Thoracic aorta endothelial cell (primary cell): ENCODE measurements at places on chromosomes 2 and 18. TPM values are rescaled to one million over a fixed set of nuclear protein-coding genes. Genes with fewer than 3 reads are reported as not detected.

Gene PLA2R1
- 13.3 and 21.4 TPM in 2 replicates for total RNA-seq

Gene GULP1
- 27.7 and 32.2 TPM in 2 replicates for total RNA-seq

Gene CUL3
- 111 and 112 TPM in 2 replicates for total RNA-seq

Gene FAM124B
- total RNA-seq: 94.2 and 125 TPM in 2 replicates

Gene ANO7
- total RNA-seq: 0.93 and 1.7 TPM in 2 replicates

Gene SCYGR4
- not detected in 2 replicates for total RNA-seq

Gene UGT1A5
- total RNA-seq: not detected in 2 replicates

Gene LIMS4
- total RNA-seq: 11.6 and 19.2 TPM in 2 replicates

Gene SLC9A4
- not detected in 2 replicates for total RNA-seq

Gene GREB1
- 0.13 TPM in 1 of 2 replicates, not detected in the other for total RNA-seq

Gene KLHL29
- 7.7 and 10.0 TPM in 2 replicates for total RNA-seq

Gene SIX3
- not detected in 2 replicates for total RNA-seq

Gene ROCK1
- 73.3 and 76.9 TPM in 2 replicates for total RNA-seq

Gene ITPRIPL1
- total RNA-seq: 1.6 and 3.7 TPM in 2 replicates

Gene CHRND
- not detected in 2 replicates for total RNA-seq

Gene SLC35F5
- total RNA-seq: 132 and 133 TPM in 2 replicates

Gene RIOK3
- 82.3 and 94.8 TPM in 2 replicates for total RNA-seq

Gene FBXO48
- 0.72 and 0.80 TPM in 2 replicates for total RNA-seq

Gene GLI2
- total RNA-seq: 0.13 TPM in 1 of 2 replicates, not detected in the other

Gene SERPINB13
- total RNA-seq: 0.13 TPM in 1 of 2 replicates, not detected in the other

Gene MBD1
- total RNA-seq: 59.7 and 61.5 TPM in 2 replicates

Gene SEPTIN2
- total RNA-seq: 564 and 732 TPM in 2 replicates

Gene MGAT4A
- 83.0 and 136 TPM in 2 replicates for total RNA-seq

Gene LHCGR
- total RNA-seq: not detected in 2 replicates

Gene IL36A
- total RNA-seq: not detected in 2 replicates

Gene SLC5A7
- total RNA-seq: not detected in 2 replicates

Gene MARCHF4
- total RNA-seq: 9.6 and 10.9 TPM in 2 replicates

Gene RBM45
- 19.1 and 21.3 TPM in 2 replicates for total RNA-seq

Gene UCN
- total RNA-seq: 0.13 and 0.36 TPM in 2 replicates

Gene ATP5F1A
- total RNA-seq: 944 and 1,163 TPM in 2 replicates

Gene G6PC2
- not detected in 2 replicates for total RNA-seq

Gene UGT1A6
- not detected in 2 replicates for total RNA-seq

Gene CCL20
- total RNA-seq: 0.22 TPM in 1 of 2 replicates, not detected in the other

Gene SERPINE2
- total RNA-seq: 7.8 and 11.2 TPM in 2 replicates

Gene C2orf81
- total RNA-seq: 0.40 and 0.50 TPM in 2 replicates

Gene SPIRE1
- 43.9 and 68.8 TPM in 2 replicates for total RNA-seq

Gene VWC2L
- total RNA-seq: not detected in 2 replicates

Gene PAX3
- not detected in 2 replicates for total RNA-seq

Gene DOCK10
- total RNA-seq: 36.5 and 38.7 TPM in 2 replicates

Gene TSGA10
- 1.3 and 2.7 TPM in 2 replicates for total RNA-seq

Gene OR6B2
- not detected in 2 replicates for total RNA-seq

Gene ALPI
- total RNA-seq: not detected in 2 replicates
